ENCODE measurements at places on chromosomes 12 and 14.

- DNase-seq: no peak
Measured at GRCh38 chr12:108567406-108568337, 5.3 kb downstream of the ISCU start.

DNA sequence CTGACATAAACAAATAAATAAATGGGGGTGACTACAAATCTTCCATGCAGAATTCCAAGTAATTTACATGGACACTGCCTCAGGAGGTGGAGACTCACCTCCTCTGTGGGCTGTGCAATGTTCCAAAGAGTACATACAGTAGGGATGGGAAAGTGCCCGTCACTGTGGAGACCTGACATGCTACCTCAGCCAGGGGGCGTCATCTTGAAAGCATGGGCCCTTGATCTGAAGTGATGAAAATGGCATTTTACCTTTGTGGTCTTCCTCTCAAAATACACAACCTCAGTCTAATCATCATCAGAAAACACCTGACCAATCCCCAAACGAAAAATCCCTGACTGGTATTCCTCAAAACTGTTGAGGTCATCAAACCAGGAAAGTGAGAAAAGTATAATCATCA is 48.4 kb downstream of the ANAPC7 start:
- DNase-seq: peak; percentile 77

DNA sequence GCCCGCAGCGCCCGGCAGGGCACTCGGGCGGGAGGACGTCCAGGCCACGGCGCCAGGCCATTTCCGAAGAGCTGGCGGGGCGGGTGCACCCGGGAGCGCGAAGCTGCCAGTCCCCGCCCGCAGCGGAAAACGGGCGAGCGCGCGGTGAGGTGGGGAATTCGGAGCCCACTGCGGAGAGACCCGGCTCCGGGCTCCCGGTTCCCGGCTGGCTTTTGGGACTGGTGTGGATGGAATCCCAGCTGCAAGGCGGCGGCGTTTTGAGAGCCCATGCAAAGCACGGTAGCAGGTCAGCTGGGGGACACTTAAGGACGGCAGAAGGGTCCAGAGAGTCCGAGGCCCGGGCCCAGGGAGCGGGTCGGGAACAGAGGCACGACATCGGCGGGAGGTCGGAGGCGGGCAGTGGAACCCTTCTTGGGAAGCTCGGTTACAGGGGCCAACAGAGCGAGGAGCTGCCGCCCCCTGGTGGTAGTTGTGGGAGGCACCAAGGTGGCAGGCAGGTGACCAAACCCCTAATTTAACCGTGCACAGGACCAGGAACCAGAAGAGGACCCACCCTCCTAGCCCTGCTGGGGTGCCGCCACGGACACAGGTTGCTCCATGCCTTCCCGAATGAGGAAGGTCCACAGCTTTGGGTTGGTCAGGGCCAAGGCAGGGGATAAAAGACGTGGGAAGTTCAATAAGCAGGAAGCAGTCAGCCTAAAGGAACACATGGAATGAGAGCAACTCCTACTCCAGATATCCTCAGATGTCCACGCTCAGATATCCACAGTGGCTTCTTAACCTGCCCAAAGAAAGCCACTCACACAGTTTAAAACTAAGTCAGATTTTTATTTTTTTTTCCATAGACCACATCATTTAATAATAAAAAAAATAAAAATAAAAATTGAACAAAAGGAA is 685 bp upstream of the CDH24 start:
- no peak for DNase-seq

- no peak for DNase-seq
Measured at GRCh38 chr12:2163177-2163941, 110.6 kb downstream of the CACNA1C start.

GRCh38 chr14:93741556-93742230 is 46.6 kb downstream of the PRIMA1 start:
- DNase-seq: no peak

DNA sequence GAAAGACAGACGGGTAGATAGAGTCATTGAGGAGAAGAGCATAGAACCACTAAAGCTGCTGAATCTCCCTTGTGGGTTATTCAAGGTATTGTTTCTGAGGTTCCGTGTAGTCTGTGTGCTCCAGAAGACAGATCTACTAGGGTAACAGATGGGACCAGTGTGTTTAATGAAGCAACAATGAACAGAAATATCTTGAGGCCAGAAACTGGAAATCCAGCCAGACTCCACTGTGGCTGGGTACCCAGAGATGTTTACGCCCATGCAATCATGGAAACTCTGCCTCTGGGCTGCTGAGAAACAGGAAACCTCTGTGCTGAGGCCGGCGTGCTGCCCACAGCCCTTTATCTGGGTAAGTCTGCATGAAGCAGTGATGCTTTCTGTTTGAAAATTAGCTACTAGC is 8.3 kb downstream of the PROX2 start:
- no peak for DNase-seq

GRCh38 chr12:72246370-72246769 is 25.8 kb upstream of the TRHDE start:
- DNase-seq: no peak
